ENCODE measurements at places on chromosomes 5 and 9. TPM values are rescaled to one million over a fixed set of nuclear protein-coding genes. Genes with fewer than 3 reads are reported as not detected.

DNA sequence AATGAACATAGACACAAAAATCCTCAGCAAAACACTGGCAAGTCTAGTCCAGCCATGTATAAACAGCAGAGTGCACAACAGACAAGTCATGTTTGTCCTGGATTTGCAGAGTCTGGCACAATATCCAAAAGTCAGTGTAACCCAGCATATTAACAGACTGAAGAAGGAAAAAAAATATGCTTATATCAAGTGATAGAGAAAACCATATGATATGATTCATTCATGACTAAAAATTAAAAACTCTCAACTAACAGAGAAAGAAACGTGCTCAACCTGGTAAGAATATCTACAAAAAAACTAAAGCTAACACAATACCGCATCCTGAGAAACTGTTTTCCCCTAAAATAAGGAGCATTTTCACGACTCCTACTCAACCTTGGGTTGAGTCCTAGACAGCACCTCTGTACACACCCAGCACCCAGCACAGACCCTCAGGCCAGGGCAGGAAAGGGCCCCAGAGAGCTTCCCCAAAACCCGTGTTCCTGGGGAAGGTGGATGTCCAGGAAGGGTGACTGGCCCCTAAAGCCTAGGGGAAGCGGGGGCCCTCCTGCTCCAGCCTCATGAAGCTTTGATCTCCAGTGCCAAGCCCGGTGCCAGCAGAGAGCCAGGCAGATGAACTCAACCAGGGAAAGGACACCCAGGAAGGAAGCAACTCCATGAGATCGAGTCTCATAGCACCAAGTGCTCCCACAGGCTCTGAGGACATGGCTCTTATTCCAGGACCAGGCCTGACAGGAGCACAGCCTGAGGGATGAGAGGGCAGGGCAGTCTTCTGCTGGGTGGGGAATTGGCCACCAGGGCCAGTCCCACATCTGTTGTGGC lies 38.9 kb downstream of the ADAMTS2 start:
- H3K27me3 ChIP-seq: no peaks in the 10 kb centered on the region
- H3K4me1 ChIP-seq: no peaks in the 10 kb centered on the region
- peak; percentile 30 for DNase-seq
- H3K4me3 ChIP-seq: no peak overlapping the region
- no peaks in the 10 kb centered on the region for H3K36me3 ChIP-seq

CERCAM gene
- total RNA-seq: 19.8 TPM

DNA sequence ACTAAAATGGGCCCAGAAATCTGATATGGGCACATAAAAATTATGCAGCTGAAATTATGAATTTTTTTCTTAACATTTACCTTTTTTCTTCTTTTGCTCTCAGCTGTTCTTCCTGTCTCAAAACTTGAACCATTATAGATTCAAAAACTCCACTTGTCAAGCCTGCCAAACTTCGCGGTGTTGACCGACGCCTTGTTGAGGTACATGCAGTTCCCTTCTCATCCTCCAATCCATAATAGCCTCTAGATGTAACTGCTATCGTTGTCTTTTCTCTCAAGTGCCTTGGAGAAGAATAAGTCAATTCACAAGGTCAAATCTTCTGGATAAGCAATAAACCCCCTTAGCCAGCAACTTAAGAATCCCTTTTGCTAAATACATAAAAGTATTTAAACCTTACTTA lies 27.2 kb downstream of the RANBP6 start:
- no peak overlapping the region for H3K27ac ChIP-seq
- no peaks in the 10 kb centered on the region for H3K36me3 ChIP-seq
- H3K27me3 ChIP-seq: no peaks in the 10 kb centered on the region
- DNase-seq: no peak

DNA sequence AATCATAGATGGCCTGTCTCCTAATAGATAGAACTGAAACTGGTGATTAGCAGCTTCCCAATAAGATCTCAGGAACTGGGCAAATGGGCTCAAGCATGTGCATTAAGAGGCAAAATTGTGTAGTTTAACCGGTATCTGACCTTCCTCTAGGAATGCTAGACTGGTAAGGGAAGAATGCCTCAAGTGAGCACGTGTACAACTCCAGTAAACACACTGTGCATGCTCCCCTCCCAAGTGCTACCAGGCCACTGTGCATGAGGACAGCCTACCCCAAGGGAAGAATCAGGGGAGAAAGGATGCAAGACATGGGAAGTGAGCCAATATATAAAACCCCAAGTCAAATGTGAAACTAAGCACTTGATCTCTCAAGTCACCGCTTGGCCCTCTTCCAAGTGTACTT lies 1157.4 kb upstream of the CDH18 start:
- DNase-seq: no peak
- no peak overlapping the region for H3K27ac ChIP-seq
- no peaks in the 10 kb centered on the region for H3K4me1 ChIP-seq
- H3K27me3 ChIP-seq: no peaks in the 10 kb centered on the region

DNA sequence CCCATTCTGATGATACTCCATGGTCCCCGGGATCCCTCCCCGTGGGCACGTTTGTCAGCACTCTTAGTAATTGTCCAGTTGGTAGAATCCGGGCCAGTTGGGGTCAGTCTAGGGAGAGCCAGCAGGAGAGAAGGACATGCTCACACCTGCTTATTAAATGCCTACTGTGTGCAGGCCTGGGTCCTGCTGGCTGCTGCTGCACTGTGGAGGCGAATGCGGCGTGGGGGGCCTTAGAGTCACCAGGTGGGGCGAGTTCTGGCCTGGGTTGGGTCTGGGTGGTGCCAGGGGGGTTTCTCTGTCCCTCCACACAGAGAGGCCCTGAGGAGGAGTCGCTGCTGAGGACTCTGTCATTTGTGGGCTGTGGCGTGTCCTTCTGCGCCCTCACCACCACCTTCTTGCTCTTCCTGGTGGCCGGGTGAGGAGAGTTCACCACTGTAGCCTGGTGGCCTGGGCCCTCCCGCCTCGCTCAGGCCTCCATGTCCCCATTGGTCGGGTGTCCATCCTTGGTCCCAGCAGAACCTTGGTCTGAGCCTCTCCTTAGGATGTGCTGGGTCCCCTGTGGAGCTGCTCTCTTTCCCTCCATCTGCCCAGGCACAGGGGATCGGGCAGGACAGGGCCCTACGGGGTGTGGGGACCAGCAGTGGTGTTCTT lies 17.3 kb downstream of the ADGRD2 start:
- H3K4me1 ChIP-seq: no peaks in the 10 kb centered on the region
- DNase-seq: no peak
- no peak overlapping the region for H3K4me3 ChIP-seq
- H3K27me3 ChIP-seq: no peaks in the 10 kb centered on the region

ACSL6 gene
- 1.8 TPM for total RNA-seq

GDA gene
- total RNA-seq: 0.27 TPM

GRCh38 chr9:93644397-93645088 lies 68.2 kb downstream of the PHF2 start:
- no peak overlapping the region for H3K4me3 ChIP-seq
- DNase-seq: peak; percentile 55
- no peaks in the 10 kb centered on the region for H3K27me3 ChIP-seq
- H3K4me1 ChIP-seq: peaks cover 26% of the 10 kb centered on the region

DNA sequence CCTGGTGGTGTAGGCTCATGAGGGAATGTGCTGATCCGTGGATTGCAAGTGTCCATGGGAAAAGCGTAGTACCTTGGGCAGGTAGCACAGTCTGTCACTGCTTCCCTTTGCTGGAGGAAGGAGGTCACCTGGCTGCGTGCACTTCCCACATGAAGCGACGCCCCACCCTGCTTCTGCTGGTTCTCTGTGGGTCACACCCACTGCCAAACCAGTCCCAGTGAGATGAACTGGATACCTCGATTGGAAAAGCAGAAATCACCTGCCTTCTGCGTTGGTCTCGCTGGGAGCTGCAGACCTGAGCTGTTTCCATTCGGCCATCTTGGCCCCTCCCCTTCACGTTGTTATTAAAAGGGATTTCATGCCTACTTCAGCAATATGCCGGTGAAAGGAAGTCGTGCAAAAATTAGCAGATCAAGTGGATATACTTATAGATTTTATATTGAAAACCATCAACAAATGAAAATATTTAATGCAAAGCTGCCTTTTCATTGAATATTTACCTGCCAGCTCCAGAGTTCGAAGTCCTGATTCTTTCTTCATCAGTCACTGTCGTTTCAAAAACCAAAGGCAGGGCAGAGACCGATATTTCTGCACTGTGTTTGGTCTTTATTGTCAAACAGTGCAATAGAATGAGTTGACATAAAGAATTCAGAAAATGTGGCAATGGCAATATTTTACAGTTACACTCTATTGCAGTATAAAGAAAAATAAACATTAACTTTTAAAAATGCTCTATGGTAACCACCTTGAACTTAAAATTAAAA lies 123.2 kb downstream of the JAKMIP2 start:
- H3K4me3 ChIP-seq: no peak overlapping the region
- DNase-seq: no peak
- H3K27ac ChIP-seq: no peak overlapping the region
- no peaks in the 10 kb centered on the region for H3K36me3 ChIP-seq
- no peaks in the 10 kb centered on the region for H3K27me3 ChIP-seq

DNA sequence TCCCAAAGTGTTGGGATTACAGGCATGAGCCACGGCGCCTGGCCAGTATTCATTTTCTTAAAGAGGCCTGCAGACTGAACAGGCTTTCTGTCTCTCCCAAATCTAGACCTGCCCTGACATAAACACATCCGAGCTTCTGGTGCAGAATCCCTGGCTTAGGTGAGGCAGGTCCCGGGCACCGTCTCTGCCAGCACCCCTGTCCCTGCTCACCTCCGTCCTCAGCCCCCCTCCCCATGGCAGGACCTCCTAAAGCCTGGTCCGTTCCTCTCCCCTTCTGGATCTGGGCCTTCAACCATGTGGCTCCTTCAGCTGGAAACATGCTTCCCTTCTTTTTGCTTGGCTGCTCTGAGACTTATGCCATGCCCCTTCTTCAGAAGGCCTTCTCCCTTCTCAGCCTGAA lies 22.7 kb upstream of the RXRA start:
- H3K4me3 ChIP-seq: no peak overlapping the region
- DNase-seq: no peak
- no peaks in the 10 kb centered on the region for H3K4me1 ChIP-seq
- no peaks in the 10 kb centered on the region for H3K36me3 ChIP-seq
- H3K27ac ChIP-seq: no peak overlapping the region

DNA sequence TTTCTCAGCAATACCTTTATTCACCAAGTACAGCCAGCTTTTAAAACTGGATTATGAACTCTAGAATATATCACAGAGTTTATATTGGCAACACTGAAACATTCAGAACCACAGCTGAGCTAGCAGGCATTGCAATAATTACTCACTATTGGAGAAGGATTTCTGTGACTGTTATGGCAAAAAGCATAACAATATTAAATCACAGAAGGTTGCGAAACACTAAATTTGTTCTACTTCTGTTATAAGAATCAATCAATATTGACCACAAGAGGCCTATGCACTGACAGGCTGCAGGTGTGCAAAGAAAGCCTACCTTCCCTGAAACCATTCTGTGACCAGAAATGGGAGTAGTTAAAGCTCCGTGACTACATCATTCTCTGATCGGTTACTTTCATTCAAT lies 59.2 kb downstream of the AP3B1 start:
- no peaks in the 10 kb centered on the region for H3K27me3 ChIP-seq
- H3K36me3 ChIP-seq: no peaks in the 10 kb centered on the region
- no peak for DNase-seq
- H3K27ac ChIP-seq: no peak overlapping the region
- peaks cover 11% of the 10 kb centered on the region for H3K4me1 ChIP-seq
- no peak overlapping the region for H3K4me3 ChIP-seq

DNA sequence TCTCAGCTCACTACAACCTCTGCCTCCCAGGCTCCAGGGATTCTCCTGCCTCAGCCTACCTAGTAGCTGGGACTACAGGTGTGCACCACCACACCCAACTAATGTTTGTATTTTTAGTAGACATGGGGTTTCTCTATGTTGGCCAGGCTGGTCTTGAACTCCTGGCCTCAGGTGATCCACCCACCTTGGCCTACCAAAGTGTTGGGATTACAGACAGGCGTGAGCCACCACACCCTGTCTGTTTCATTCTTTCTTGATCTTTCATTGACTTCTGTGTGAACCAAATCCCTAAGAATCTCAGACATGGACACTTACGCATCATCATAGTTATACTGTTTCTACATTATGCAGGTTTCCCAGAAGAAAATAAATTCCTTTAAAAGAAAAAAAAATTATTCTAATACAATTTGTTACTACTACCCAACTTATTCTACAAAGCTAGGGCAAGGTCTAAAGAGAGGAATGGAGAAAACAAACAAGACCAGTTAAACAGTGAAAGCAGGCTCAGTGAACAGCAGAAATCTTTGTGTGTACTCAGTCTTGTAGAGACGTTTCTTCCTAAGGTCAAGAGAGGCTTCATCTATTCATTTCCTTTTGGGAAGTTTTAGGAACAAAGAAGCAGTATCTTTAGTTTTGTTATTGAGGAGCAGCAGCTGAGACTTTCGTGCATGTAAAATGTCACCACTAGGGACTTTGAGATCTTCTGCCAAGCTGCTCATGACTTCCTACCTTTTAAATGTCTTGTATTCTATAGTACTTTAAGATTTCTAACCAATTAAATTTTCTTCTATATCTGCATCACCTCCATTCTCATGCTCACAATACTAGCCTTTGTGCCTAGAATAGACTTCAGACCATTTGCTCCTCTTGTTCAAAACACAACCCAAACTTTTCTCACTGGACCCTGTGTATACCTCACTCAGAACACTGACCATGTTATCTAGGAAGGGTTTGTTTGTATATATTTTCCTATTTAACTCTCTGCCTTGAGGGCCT lies 5.6 kb upstream of the HMGCR start:
- H3K4me3 ChIP-seq: no peak overlapping the region
- no peaks in the 10 kb centered on the region for H3K4me1 ChIP-seq
- DNase-seq: no peak
- no peaks in the 10 kb centered on the region for H3K27me3 ChIP-seq

DNA sequence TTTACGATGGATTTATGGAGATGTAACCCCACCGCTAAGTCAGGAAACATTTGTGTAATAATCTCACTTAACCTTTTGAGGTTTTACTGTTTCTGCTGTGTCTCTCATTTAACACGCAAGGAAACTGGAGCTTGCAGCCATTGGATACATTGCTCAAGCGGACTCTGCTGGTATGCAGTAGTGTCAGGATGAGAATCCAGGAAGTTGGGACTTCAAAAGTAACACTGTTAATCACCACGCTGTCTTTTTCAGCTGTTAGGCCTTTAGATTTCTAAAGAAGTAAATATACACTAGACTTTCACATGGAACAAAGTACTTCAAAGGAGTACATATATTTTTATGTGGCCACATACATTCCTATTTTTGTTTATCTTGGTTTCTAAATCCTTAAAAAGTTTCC lies 114.7 kb downstream of the LPAR1 start:
- H3K27ac ChIP-seq: no peak overlapping the region
- DNase-seq: no peak
- no peaks in the 10 kb centered on the region for H3K27me3 ChIP-seq
- H3K36me3 ChIP-seq: no peaks in the 10 kb centered on the region

- no peaks in the 10 kb centered on the region for H3K36me3 ChIP-seq
- no peaks in the 10 kb centered on the region for H3K27me3 ChIP-seq
- no peak for DNase-seq
- peaks cover 9% of the 10 kb centered on the region for H3K4me1 ChIP-seq
These were observed 92.0 kb upstream of the RAI14 start for GRCh38 chr5:34563931-34564709.

GRCh38 chr9:89398621-89399020 lies 80.3 kb downstream of the SECISBP2 start:
- no peaks in the 10 kb centered on the region for H3K4me1 ChIP-seq
- no peak for DNase-seq
- H3K27me3 ChIP-seq: no peaks in the 10 kb centered on the region
- H3K4me3 ChIP-seq: no peak overlapping the region

Data from sigmoid colon (tissue), 7 donors.